Hematopoietic multipotent progenitor cell (in vitro differentiated cells): ENCODE measurements at places on chromosomes 2 and 18. TPM values are rescaled to one million over a fixed set of nuclear protein-coding genes. Genes with fewer than 3 reads are reported as not detected.

The C2orf72 gene
- total RNA-seq: not detected

The FOXD4L1 gene
- 0.27 TPM for total RNA-seq

The SP9 gene
- total RNA-seq: not detected

The LIMS4 gene
- 0.54 TPM for total RNA-seq

The HMSD gene
- total RNA-seq: not detected

The SCYGR4 gene
- total RNA-seq: not detected

The DLX2 gene
- under 0.01 TPM for total RNA-seq

- DNase-seq: no peak
These were observed 6.9 kb downstream of the LRRC30 start for GRCh38 chr18:7237673-7238272.

DNA sequence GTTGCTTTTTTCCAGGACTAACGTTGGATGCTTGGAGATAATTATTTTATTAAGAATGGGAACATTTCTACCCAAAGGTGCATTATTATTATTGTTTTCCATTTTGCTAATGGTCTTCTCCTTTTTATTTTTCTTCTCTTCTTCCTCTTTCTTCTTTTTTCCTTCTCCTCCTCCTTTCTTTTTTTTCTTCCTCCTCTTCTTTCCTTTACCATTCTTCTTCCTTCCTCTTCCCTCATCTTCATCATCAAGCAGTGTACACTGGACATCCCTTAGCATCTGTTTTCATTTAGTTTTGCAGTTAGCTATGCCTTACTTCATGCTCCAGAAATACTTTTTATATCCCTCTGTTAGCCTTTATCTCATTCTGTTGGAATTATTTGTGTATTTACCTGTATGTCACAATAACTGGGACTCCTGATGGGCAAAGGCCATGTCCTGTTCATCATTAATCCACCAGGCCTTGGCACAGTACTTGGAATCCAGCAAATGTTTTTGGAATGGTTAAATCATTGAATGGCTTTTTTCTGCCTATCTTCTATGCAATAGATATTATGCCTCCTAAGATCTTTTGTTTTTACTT is 162.7 kb downstream of the CAMKMT start:
- no peak for DNase-seq

DNA sequence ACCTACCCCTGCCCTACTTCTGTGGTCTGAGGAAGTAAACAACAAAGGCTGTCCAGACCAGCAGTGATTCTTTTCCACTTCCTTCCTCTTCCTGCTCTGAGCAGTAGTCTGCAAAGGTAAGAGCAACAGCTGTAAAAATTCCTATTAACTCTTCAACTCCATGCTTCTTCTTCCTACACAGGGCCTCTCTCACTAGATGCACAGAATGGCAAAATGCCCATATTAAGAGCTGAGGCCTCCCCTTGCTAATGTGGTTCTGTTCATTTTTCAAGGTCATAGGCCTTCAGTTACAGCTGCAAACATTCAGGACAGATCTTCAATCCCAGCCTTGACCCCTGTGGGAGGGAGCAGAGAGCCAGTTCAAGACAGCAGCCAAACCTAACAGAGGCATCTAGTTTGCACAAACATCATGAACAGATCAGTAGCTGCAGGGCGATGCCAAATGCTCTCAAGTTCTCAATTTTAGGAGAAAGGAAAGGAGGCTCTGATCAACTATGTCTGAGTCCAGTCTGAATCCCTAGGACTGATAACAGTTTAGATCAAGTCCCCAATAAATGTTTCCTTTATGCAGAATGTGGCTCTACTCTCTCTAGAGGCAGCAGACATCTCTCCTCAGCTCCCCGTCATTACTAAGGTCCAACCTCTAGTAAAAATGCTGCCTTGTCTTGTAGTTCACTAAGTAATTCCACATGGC is 20.9 kb downstream of the SLC40A1 start:
- no peak for DNase-seq

- no peak for DNase-seq
These were observed 844.9 kb downstream of the CPS1 start for GRCh38 chr2:211401328-211401727.

GRCh38 chr2:235577404-235578330 is 83.8 kb downstream of the AGAP1 start:
- no peak for DNase-seq

DNA sequence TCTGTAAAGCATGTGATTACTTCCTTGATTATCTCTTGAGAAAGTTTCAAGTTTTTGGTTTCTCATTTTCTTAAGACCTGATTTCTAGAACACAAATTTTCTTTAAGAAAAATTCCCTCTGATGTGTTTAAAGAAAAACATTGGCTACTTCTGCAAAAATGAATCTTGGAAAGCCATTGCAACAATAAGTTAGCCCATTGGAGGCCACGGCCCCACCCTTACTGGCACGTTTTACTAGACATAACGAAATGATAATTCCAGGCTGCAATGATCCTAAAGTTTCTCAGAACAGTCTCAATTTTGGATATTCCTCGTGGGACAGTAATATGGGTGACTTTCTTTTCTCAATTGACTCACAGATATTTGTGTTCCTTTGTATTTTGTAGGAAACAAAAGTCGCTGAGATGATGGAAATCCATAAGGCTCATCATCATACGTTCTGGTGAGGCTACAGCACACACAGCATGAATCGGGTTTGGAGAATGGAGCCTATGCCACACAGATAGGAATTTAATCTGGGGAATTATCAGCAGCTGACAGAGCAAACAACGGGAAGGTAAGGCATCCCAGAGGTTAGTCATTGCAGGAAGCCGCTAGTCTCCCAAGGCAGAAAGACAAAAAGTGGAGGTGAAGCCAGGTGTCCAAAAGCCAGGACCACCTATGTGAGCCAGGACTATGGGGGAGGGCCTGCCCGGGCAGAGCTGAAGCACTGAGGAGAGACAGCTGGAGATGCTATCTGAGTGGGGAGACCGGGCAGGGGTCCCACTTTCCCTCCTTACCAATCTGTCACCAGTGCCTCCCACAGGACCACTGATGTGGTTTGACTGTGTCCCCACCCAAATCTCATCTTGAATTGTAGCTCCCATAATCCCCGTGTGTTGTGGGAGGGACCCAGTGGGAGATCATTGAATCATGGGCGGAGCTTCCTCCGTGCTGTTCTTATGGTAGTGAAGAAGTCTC is 35.9 kb downstream of the SOWAHC start:
- no peak for DNase-seq

DNA sequence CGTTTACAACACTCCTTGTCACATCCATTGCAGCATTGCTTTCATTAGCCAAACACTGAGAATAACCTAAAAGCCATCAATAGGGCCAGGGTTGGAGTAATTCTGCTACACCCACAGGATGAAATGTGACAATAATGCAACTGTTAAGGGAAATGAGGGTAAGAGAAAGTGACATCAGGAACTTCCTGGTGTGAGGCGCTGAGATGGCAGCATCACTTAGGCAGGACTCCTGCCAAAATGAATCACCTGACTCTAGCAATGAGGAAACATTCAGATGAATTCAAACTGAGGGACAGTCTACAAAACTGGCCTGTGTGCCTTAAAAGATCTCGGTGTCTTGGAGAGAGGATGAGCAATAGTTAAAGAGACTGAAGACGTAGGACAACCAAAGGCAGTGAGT is 115.6 kb upstream of the AGAP1 start:
- DNase-seq: no peak

DNA sequence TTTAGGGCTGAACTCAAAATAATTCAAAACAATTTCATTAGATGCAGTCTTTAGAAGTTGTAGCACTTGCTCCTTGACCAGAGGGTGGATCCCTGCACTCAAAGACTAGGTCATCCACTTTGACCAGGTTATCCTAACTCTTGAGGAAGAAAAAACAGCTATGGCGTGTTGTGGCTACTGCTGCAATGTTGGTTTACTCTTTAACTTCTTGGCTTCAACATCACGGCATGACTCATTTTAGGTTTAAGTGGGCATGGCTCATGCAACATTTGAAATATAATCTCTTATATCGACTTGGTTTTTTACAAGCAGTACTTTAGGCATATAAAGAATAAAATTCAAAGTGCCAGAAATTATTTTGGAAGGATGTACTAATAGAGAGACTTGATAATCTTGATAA is 35.4 kb downstream of the ANKRD29 start:
- DNase-seq: no peak

DNA sequence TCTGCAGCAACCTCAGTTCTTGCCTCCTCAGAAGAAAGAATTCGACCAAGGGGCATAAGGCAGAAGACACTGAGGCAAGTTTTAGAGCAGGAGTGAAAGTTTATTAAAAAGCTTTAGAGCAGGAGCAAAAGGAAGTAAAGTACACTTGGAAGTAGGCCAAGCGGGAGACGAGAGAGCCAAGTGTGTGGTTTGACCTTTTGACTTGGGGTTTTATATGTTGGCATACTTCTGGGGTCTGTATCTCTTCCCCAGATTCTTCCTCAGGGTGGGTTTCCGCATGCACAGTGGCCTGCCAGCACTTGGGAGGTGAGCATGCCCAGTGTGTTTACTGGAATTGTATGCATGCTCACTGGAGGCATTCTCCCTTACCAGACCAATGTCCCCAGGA is 59.3 kb upstream of the ANKRD44 start:
- DNase-seq: no peak

- DNase-seq: no peak
These were observed 358.5 kb upstream of the HNRNPA3 start for GRCh38 chr2:176854062-176854461.

- no peak for DNase-seq
These were observed 85.4 kb upstream of the B3GNT2 start for GRCh38 chr2:62110415-62111025.

DNA sequence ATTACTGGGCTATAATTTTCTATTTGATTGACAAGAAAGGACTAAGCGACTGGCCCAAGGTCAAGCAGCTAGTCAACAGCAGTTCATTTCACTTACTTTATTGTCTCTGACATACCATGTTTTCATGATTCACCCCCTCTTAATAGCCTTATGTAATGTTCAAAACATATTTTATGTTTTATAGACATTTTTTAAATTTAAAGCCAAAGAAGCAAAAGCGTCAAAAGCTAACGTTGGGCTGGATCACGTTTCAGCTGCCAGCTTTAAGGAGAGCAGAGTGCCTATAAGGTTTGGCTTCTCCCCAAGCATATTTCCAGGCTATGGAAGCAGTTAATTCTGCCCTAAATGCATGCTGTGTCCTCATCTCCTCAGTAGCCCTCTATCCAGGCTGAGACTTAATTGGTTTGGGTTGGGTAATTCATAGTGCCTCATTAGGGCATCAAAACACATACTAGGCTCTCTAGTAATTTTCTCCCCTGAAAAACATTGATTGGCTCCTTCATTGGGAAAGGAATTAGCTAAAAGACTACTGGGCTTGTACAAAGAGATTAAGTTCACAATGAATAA is 94.8 kb upstream of the CREB1 start:
- no peak for DNase-seq

DNA sequence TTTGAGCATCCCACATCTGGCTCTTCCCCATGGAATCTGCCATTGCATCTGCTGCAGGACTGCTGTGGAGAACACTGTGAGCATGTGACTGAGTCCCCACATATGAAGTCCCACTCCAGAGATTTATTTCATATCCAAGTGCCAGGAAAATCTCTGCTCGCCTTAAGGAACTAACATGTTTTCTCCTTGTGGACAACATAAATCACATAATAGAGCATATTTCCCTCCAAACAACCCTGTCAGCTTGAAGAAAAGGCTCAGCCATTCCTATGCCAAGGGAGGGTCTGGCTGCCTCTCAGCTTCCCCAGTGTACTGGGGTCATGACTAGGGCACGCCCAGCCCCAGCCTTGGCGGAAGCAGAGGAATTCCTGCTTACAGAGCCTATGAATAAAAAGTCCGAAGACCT is 193.7 kb downstream of the DNER start:
- no peak for DNase-seq

GRCh38 chr2:7819316-7819715 is 862.5 kb upstream of the ID2 start:
- no peak for DNase-seq

DNA sequence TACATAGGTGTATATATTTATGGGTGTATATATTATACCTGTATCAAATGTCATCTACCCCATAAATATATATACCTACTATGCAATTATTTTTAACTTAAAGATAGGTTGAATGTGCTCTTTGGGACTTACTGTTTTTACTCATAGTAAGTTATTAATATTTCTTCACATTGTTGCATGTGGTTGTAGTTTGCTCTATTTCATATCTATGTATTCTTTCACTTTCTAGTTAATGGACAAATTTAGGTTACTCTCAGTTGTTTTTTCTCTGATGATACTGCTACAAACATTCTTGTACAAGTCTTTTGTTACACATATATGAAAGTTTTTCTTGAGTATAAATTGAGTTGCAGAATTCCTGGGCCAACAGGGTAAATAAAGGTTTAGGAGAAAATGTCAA is 601.8 kb upstream of the ID2 start:
- no peak for DNase-seq

DNA sequence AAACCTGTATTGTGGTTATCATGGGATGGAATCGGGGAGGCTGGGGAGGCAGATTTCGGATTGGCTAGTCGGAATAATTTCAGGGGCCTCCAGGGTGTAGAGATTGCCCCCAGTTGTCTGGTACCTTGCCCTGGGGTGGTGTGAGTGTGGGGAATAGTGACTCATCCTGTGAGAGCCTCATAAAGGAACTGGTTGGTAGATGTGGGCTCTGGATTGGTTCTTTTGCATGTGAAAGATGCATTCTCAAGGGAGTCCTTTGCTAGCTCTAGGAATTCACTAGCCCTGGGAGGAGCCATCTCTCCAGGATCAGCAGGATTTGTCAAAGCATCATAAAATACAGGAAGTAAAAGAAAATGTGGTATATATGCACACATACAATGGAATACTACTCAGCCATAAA is 331.6 kb downstream of the SETBP1 start:
- DNase-seq: no peak

- DNase-seq: no peak
These were observed 45.5 kb upstream of the LRRTM4 start for GRCh38 chr2:77567723-77568122.

DNA sequence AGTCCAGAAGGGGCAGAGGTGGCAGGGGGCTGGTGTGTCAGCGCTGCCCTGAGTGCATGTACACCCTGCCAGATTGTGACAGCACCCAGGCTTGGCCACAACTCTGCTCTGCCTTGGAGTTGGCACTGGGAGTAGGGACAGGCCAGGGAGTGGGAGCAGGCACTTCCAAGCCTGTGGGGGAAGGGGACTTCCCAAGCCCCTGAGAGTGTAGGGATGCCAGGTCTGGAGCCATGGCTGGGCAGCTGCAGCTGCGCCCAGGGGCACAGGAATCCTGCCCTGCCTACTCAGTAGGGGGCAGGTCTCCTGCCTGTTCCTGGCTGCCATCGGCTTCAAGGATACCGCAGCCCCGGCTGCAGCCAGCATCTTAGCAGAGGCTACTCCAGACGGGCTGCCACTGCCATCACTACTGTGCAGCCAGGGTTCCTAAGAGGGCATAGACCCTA is 109.4 kb downstream of the CALCRL start:
- DNase-seq: no peak
